ENCODE measurements at places on chromosomes 13 and 19.

GRCh38 chr19:1770866-1771576 is 17.7 kb downstream of the ONECUT3 start:
- no peak for DNase-seq

DNA sequence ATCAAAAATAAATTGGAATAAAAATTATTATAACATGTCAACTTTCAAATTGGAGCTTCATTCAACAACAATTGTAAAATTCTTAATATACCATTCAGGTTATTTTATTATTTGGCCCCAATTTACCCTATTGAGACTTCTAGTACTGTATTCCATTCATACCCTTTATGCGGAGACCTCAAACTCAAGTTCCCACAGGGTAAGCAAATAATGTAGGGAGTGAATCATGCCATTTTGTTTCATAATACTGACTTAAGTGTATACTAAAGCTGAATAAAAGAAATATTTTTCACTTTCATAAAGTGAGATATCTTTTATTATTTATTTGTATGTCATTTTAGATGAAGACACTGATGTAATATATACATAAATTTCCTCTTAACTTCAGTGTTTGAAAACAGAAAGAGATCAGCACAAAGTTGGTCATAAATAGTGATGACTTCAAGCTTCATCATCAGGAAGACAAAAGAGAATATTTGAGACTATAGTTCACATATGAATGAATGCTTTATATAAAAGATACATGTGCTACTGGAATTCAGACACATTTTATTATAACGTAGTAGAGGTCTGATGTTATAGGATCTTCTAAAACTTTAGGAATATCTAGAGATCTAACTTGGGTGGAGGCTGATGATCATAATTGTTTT is 894.4 kb upstream of the PCDH9 start:
- no peak for DNase-seq

GRCh38 chr13:43353631-43354030 is 330.2 kb downstream of the DNAJC15 start:
- DNase-seq, result no peak

DNA sequence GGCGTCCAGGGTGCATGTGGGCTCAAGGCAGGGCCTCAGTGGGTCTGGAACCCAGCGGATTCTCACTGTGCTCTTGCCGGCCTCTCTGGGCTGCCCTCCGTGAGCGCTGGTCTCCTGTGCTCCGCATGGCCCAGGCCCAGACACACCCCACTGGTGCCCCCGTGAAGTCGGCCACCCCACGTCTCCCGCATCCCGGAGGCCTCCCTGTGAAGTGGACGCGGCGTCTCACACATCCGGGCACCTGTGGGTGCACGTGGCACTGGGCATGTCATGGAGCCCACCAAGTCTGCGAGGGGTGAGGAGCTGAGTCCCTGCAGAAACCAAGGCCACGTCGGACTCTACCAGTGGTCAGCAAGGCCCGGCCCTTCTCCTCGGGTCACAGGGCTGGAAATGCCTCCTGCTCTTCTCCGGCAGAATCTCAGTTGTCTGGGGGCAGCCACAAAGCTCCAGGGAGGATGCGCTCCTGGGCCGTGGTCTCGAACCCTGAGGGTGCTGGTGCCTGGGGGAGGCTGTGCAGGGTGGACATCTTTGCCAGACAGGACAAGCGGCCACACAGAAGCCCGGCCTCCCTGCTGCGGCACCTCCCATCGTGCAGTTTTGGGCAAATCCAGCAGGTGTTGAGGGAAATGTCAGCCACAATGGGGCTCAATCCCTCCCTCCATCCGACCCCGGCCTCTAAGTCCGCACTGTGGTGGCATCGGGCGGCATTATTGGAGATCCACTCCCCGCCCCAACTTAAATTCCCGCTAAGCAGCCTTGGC is 2.2 kb downstream of the C13orf46 start:
- DNase-seq, result no peak

- DNase-seq, result no peak
These were observed 6.7 kb downstream of the CAMSAP3 start for GRCh38 chr19:7602240-7602934.

DNA sequence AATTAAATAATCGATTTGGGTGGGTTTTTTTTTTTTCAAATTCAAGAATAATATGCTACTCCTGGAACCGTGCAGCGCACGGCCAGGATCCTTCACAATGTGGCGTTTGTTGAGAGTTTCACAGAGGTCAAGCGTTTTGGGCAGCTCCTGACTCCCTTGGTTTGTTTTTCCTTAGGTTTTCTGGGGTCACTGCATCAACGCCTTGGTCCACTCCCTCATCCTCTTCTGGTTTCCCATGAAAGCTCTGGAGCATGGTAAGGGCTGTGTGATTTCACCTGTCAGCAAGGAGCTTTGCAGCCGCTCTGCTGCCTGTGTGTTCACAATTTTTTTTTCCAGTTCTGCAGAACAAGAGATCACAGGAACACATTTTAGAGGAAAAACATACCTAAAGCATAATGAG is 212.4 kb downstream of the SHISA2 start:
- DNase-seq, result no peak

DNA sequence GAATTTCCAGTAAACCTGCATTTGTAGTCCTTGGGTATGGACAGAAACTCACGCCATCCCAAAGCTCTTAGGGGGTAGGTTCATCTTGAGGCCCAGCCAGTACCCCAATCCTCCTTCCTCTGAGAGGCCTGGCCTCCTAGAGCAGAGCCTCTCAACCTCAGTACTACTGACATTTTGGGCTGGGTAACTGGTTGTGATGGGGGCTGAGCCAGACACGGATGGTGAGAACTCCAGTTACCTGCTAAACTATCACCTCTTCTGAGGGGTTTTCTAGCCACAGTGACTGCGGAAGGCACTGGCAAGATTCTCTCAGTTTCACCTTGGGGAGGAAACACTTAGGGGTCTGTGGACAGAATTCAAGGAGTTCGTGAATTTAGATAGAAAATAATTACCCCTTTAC is 156.2 kb downstream of the CACNA1A start:
- no peak for DNase-seq

DNA sequence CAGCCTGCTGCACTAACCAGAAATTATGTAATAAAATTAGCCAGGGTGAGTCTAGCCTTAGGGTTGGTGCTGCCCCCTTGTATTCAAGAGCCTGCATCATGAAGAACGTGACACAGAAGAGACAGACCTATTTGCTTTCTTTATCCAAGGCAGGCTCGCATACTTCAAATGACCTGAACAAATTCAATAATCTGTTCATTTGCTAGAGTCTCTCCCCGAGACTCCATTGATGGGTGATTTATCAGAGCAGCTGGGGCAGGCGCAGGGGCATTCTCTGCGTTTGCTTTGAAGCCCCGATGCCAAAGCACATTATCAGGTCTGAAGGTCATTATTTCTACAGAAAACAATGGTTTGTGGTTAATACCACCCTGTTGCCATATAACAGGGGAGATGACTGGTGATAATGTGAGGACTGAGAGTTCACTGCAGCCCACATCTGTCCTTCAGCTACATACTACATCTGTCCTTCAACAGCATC is 520.3 kb downstream of the DIAPH3 start:
- no peak for DNase-seq

DNA sequence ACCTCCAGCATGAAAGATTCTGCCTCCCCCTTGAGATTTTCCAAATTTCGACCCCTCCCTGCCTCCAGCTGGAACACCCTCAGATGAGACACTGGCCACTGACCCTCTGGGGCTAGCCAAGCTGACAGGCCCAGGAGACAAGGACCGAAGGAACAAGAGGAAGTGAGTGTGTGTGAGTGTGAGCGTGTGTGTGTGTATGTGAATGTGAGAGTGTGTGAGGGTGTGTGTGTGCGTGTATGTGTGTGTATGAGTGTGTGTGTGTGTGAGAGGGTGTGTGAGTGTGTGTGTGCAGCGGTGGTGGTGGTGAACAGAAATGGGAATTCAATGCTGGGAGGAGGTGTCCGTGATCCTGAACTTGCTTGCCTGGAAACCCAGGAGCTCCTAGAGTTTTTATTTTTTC is 13.8 kb downstream of the HRC start:
- no peak for DNase-seq

- DNase-seq, result no peak
These were observed 1.0 kb downstream of the NCCRP1 start for GRCh38 chr19:39197808-39198207.

All from activated T-cell treated with anti-CD3 and anti-CD28 coated beads for 48 hours (primary cell).